ENCODE measurements at places on chromosomes 5 and 9.

- DNase-seq: no peak
Observed at GRCh38 chr9:131640438-131641137, 95.3 kb downstream of the PRRT1B start.

DNA sequence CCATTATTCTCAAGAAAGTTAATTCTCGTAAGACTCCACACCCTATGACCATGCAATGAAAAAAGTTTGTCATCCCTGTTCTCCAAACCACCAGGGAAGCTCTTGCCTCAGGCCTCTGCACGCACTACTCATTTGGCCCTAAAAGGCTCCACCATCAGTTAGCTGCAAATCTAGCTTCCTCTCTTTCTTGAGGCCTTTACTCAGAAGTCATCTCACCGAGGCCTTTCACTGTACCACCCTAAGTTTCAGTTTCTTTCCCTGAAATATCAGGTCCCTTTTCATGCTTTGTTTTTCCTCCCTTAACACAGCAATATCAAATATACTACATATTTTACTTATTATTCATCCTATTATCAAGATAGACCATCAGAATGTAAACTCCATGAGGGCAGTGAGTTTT, 39.1 kb downstream of the OXCT1 start:
- DNase-seq: no peak

DNA sequence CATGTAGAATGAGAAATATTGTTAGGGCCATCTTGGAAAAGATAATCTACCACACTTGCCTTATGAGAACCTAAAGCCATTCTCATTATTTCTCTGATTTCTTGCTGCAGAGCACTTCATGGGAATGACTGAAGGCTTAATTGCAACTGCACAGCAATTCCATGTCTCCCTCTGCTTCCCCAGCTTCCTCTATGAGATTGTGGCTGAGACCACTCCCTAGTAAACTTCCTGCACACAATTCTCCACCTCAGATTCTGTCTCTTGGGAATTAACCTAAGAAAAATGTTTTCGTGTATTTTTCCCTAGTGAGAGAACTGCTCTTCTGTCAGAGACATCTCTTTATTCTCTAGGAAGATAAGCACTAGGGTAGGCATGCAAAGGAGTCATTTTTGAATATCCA, 55.6 kb upstream of the CAMK4 start:
- no peak for DNase-seq

- no peak for DNase-seq
Observed at GRCh38 chr5:135594416-135594960, 15.7 kb upstream of the CXCL14 start.

- DNase-seq: no peak
Observed at GRCh38 chr5:143970159-143970558, 158.2 kb downstream of the HMHB1 start.

- no peak for DNase-seq
Observed at GRCh38 chr5:8993031-8993430, 552.8 kb downstream of the SEMA5A start.

DNA sequence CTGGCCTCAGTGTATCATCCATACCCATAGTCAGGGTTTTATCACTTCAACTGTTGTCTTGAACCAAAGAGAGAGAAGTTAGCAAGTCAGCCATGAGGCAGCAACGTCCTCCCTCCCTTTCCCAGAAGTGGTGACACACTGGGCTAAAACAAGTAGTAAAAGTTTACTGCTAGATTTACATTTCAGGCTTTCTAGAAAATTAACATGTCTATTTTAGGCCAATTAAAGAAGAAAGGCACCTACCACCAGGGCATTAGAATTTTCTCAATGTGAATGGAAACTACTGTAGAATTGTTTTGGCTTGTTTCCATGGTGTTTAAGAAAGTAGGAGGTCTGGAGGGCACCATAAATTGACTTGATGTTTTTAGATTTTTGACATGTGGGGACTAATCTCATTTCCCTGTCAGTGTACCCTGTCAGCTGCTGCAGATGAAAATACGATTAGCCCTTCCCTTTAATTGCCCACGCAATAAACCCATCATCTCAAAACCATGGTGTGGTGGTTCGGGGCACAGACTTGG, 121.8 kb upstream of the ELL2 start:
- no peak for DNase-seq

Measured in DMS 273 treated with DMSO at 0.1 percent for 48 hours (cell line).